ENCODE measurements at places on chromosomes 11 and 22.

- no peak for DNase-seq
Measured at GRCh38 chr22:41893591-41894375, 21.1 kb downstream of the SHISA8 start.

DNA sequence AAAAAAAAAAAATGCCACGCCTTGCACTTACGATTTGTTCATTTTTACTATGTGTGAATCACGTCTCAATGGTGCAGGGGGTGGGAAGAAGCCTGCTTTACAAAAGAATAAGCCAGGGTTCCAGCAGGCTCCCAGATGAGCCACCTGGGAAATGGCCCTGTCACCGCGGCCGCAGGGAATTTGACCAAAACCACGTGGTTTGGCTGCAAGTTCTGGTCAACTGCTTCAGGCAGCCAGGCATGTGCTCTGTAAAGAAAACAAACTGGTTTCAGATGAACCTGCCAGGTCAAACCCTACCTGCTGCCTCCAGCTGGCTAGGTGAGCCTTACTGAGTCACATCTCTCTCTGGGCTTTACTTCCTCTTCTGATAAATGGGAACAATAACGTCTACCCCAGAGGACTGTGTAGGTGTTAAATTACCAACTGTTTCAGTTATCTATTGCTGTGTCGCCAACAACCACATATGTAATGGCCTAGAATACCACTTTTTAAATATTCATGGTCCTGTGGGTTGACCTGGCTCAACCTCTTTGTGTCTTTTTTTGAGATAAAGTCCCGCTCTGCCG is 30.5 kb upstream of the GCAT start:
- DNase-seq = no peak

DNA sequence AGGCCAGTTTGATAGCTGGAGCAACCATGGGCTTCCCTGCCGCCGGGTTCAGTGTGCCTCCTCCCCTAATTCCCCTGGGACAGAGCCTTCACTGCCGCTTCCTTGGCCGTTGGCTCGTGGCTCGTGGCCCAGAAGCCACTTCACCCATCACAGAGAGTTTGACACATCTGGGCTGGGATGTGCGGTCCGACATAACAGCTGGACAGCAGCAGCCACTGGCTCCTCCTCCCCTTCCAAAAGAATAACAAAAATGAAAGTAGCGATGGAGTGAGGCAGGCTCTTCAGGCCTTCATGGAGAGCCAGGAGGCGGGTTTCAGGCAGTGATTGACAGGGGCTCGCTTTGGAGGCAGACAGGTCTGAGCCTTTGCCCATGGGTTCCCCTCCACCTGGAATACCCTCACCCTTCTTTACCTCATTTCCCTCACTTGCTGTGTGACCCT is 8.2 kb downstream of the CREB3L1 start:
- no peak for DNase-seq

DNA sequence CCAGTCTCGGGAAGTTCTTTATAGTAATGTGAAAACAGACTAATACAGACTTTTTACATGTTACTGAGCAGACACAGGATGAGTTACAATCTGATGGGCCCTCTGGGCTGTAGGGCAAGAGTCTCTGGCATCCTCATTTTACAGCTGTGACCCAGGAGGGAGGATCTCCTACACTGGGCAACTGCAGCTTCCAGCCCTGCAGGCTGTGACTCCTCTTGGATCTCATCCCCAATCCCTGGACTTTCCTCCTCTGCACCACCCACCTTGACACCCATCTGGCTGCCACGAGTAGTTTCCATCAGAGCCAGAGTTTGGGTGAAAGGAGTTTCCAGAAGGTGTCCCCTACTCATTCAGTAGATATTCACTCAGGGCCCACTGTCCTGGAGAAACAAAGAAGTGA is 48.9 kb upstream of the MYEOV start:
- no peak for DNase-seq

GRCh38 chr22:49882519-49883293 is 29.1 kb downstream of the ZBED4 start:
- no peak for DNase-seq

- DNase-seq = no peak
Measured at GRCh38 chr11:7490535-7490934, 5.2 kb downstream of the OLFML1 start.

DNA sequence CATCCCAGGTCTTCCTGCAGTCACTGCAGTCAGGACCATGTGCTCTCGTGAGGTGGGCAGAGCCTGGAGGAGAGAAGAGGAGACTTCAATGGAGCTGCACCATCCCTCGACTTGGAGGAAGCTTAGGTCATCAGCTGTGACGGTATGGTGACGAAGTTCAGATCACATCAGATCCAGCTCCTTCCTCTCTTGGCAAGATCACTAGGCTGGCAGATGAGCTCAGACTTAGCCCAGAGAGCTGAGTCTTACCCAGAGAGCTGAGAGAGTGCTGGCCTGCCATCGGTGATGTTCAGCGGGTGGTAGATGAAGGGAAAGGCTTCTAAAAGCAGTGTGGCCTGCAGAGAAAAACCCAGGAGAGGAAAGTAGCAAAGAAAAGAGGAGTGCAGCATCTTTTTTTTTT is 1.8 kb upstream of the SLC15A3 start:
- no peak for DNase-seq

DNA sequence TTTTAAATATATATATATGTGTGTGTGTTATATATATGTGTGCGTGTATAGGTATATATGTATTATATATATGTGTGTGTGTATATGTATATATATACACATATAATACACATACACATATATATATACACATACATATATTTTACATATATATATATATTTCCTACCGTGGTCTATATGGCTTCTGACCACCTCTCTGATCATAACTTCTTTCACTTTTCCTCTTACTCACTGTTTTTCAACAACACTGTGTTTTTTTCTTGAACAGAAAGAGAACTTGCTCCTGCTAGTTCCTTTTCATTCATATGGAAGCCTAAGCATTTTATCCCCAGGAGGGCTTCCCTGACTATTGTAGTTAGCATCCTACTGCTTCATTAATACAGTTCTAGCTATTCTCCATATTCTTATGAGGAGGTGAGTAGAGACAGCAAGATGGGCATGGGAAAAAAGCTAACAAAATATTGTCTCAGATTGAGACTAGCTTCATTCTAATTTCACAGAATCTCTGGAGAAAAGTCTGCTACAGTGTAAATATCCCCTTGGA is 38.5 kb upstream of the CTSC start:
- no peak for DNase-seq

- DNase-seq = no peak
Measured at GRCh38 chr11:69879729-69880005, 60.5 kb upstream of the FGF3 start.

- DNase-seq = no peak
Measured at GRCh38 chr11:117523680-117524079, 196.0 kb downstream of the CEP164 start.

DNA sequence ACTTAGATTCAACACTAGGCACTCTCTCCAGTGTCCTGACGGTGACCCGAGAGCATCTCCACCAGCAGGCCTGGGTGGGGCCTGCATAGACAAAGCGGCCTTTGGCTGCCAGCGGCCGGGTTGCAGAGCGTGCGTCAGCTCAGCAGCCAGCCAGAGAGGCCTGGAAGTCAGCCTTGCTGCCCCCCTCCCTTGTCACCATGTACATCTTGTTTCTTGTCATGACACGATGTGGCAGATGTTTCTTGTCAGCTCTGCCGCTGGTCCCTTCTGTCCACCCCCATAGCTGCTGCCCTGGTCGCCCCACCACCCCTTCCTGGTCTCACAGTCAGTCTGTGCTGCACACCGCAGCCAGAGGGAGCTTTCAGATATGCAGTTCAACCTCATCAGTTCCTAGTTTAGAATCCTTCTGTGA is 33.1 kb upstream of the CBX7 start:
- no peak for DNase-seq

GRCh38 chr11:133952199-133953190 is 4.3 kb downstream of the IGSF9B start:
- no peak for DNase-seq

GRCh38 chr11:2096919-2097301 is 42.3 kb downstream of the IGF2 start:
- DNase-seq = no peak

DNA sequence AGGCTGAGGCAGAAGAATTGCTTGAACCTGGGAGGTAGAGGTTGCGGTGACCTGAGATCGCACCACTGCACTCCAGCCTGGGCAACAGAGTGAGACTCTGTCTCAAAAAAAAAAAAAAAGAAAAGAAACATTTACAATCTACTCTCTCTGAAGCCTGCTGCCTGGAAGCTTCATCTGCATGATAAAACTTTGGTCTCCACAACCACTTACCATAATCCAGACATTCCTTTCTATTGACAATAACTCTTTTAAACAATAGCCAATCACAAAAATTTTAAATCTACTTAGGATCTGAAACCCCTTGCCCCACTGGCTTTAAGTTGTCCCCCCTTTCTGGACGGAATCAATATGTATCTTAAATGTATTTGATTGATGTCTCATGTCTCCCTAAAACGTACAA is 25.0 kb upstream of the HTR3A start:
- no peak for DNase-seq

DNA sequence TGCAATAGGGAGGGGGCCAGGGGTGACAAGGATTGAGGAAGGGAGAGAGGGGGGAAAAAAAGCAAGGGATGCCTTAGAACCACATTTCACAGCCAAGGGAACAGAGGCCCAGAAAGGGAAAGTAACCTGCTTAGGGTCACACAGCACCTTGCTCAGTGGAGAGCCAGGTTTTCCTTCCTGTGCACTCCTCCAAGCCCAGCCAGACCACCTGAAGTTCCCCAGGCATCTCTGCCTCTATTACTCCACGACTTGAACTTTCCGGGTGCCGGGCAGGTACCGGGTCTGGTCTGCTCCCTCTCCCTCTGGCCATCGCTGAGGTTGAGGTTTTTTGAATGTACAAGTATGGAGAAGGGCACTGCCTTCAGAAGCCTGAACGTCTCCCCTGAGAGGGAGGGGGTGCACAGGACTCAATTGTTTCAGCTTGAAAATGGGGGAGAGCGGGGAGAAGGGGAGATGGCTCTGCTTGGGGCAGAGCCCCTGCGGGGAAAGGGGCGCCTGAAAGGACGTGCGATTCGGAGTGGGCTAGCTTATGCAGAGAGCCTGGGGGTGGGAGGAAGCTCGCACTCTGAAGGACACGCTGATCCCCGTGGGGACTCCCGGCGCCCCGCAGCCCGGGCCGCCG is 516 bp upstream of the SERPINH1 start:
- DNase-seq = no peak

GRCh38 chr22:20647586-20648305 is 126.2 kb upstream of the SERPIND1 start:
- no peak for DNase-seq

DNA sequence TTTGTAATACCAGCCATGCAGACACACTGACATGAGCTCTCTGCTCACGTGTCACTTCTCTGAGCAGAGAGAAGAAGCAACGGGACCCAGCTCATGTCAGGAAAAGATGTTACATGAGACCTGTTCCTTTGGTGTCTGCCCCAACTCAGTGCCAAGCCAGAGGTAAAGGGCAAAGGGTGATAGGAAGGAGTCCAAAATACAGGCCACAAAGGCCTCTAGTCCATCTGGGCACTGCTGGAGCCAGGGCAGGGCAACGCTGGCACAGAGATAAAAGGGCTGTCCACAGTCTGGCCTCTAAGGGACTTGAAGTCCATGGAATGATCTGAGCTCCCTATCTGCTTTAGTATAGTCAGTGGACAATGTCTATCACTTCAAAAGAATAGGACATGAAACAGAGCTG is 79.3 kb downstream of the SLC1A2 start:
- DNase-seq = no peak

DNA sequence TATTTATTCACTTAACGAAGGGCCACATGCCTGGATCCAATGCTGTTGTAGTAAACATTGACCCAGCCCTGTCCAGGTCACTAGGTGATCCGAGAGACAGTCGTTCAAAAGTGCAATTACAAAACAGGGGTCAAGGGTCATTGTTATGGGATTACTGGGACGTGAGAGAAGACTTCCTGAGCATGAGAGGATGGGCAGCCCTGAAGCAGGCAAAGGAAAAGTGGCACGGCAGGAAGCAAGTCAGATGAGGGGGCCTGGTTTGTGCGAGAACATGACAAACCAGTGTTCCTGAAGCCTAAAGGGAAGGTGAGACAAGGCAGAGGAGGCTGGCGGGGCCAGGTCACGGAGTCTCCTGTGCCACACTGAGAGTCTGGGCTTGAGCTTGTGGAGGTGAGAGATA is 15.8 kb upstream of the MMP20 start:
- no peak for DNase-seq

DNA sequence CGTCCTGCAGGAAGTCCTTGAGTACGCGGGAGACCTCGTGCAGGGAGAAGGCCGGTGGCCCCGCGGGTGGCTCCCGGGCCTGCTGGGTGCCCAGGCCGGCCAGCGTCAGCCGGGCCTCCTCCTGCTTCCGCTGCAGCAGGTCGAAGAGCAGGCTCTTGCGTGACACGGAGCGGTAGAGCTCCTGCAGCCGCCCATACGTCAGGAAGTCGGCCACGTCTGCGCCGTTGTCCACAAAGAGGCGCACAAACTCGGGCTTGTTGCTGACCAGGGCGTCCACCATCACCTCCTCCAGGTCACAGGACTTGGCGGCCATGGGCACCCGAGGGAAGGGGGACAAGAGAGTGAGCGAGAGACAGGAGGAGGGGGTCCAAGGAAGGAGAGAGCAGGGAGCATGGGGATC is 14.6 kb downstream of the TSSC4 start:
- no peak for DNase-seq

- DNase-seq = no peak
Measured at GRCh38 chr11:47980907-47981621, 705 bp downstream of the PTPRJ start.

DNA sequence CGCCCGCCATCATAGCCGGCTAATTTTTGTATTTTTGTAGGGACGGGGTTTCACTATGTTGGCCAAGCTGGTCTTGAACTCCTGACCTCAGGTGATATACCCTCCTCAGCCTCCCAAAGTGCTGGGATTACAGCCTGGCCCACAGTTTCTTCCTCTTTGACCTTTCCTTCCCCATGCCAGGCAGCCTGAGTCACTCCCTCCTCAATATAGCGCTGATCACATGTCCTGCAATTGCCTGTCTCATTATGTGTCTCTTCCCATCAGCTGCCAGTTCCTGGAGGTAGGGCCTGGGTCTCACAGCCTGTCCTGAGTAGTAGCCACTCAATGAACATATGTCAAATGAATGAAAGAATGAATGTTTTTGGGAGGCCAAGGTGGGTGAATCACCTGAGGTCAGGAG is 43.0 kb upstream of the CCDC134 start:
- DNase-seq = no peak
